Thyroid gland (tissue), 4 donors: ENCODE measurements at places on chromosomes 6 and 20. TPM values are rescaled to one million over a fixed set of nuclear protein-coding genes. Genes with fewer than 3 reads are reported as not detected.
A peak's percentile ranks its signal among the peaks of the same experiment; 100 is the strongest.

- DNase-seq, result no peak
These were observed 1.9 kb downstream of the PNLDC1 start for GRCh38 chr6:159801935-159802334.

Gene SOX4
- 20.7 TPM for total RNA-seq

GRCh38 chr6:145963216-145964068 lies 716 bp downstream of the SHPRH start:
- DNase-seq, result peak; percentile 61

Gene HLA-DQB1
- 2.7 TPM for total RNA-seq

- peak; percentile 92 for DNase-seq
These were observed 34.5 kb downstream of the HLA-A start for GRCh38 chr6:29976588-29977424.

Gene TCP11
- 2.8 TPM for total RNA-seq

DNA sequence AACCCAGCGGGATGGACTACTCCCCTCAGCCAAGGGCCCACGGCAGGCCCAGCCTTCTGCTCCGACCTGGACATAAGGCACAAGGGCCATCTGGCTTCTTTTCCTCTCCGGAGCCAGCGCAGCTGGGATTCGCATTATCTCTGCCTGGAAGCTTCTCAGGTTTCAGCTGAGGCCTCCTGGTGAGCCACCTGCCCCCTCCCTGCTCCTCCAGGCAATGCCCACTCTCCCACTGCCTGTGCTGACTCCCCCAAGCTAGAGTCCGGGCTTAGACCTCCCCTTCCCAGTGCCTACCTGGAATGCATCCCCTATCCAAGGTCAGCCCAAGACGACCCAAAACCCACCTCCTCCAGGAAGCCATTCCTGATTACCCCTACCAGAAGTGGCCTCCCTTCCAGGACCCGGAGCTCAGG lies 60.7 kb downstream of the EZR start:
- no peak for DNase-seq

Gene NKAIN2
- 1.0 TPM for total RNA-seq

Gene MYBL2
- total RNA-seq, result 0.46 TPM

DNA sequence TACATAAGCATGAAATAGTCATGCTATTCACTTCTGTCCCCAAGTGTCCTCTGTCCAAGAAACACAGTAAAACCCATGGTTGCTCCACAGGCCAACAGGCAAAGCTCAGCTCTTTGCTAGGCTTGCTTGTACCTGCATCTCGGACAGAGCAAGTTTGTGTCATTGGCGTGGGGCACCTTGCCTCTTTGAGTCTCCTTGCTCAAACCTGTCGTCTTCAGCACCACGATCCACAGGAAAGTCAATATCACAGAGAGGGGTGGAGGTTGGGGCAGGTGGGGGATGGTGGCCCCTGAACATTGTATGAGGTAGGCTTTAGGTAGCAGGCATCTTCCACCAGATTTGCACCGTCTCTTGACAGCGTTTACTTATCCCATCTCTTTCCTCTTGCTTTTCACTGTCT lies 4.1 kb upstream of the TMEM14B start:
- no peak for DNase-seq

DNA sequence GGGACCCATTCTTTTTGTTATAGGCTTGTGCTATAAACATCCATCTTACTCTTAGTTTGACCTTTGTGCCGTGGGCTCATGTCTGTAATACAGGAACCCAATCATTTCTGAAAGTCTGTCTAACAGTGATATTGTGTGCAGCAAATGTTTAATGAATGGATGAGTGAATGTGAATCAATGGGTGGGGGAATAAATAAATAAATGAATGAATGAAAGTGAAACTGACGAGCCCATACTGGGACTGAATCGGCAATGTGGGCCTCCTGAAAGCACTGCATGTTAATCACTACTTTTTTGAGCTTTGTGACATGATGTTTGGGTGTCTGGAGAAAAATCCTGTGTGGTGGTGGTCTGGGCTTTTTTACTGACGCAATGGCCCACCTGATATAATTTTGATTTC lies 175.0 kb downstream of the GMPR start:
- no peak for DNase-seq

DNA sequence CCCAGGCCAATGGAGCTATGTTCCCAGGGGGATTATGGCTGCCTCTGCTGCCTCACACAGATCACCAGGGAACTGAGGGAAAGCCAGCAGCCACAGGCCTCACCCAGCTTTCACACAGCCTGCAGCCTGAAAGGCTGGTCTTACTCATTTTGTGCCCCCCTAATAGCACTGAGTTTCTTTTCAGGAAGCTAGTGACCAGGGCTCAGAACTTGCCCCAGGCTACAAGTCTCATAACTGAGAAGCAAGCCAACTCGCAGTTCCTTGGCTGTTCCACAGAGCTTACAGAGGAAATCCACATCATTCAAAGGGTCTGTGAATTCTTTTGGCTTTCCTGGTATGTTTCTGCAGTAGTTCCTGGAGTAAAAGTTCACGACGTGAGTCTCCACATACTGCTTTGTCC lies 524.8 kb upstream of the GJE1 start:
- no peak for DNase-seq

DNA sequence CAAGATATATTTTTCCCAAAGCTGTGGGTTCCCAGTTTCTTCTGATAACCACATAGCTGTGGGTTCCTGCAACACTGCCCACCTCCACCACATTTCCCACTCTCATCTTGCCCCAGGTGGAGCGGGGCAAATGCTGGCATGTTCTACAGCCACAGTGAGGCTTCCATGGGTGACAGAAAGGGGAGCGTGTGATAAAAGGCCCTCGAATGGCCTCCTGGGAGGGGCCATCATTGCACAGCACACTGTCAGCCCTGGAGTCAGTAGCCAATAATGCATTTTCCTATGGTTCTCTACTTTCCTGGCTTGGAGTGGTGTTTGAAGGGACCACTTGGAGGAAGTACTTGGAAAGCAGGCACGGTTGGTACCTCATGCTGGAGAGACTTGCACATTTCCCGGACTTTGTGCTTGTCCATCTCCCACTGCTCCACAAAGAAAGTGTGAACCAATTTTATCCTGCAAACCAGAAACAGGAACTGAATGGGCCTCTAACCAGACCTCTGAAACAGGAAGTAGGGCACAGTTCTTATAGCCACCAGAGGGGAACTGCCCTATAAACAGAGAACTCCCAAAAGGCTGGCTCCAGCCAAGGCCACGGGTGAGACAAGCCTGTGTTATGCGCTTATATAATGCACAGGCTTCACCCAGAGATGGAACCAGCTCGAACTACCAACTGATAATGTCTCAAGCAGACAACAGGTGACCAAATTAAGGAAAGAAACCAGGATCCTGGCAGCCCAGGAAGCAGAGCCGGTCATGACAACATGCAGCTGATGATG lies 8.6 kb downstream of the MAP3K5 start:
- DNase-seq, result no peak

GRCh38 chr6:43461936-43462335 lies 6.6 kb upstream of the DLK2 start:
- no peak for DNase-seq

GRCh38 chr6:167214206-167214605 lies 56.4 kb upstream of the GPR31 start:
- no peak for DNase-seq

Gene LRRC73
- 1.6 TPM for total RNA-seq

- DNase-seq, result no peak
These were observed 5.6 kb upstream of the TFB1M start for GRCh38 chr6:155319902-155320301.

DNA sequence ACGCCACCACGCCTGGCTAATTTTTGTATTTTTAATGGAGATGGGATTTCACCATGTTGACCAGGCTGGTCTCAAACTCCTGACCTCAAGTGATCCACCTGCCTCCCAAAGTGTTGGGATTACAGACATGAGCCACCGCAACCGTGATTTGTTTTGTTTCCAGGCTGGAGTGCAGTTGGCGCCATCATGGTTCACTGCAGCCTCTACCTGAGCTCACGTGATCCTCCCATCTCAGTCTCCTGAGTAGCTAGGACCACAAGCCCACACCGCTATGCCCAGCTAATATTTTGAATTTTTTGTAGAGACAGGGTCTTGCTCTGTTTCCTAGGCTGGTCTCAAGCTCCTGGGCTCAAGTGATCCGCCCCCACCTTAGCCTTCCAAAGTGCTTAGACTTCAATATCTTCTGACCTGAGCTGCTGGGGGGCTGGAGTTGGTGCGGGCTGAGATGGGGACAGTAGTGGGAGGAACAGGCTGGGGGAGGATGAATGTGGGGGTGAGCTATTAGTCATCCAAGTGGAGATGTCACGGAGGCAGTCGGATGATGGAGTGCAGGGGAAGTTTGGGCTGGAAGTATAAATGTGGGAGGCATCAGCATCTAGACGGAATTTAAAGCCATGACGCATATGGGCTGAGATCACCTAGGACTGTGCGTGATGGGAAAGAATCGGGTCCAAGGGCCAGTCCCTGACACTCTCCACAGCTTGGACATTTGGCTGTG lies 23.1 kb upstream of the ZMYND8 start:
- DNase-seq, result no peak

DNA sequence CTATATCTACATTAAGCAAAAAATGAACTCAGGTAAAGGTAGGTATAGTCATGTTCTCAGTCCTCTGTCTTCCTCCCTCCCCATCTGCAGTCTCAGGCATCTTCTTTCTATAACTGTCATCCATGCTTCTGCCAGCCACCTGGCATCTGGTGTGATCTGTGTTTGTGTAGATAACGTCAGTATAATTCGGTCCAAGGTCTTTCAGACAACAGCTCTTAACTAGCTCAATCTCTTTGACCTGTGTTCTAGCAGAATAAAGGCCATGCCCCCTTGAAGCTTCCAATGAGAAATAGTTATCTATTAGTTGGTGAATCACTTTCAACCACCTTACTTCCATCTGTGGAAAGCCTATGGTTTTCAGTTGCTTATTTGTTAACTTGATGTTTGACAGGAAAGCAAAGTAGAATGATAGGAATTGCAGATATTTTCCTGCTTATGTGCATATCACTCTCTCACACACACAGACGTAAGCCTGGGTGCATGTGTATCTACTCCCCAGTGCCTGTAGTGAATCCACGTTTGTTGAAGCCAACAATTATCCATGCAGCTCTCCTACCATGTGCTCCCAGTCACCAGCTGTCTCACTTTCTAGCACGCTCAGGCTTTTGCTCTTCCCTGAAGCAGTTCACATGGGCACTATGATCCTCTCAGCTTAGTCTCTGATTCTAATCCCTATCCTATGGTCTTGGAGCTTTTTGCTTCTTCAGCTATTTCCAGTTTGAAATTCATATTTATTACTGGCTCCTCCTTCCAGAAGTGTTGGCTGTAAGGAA lies 433.7 kb upstream of the MANEA start:
- no peak for DNase-seq

Gene MCM3
- total RNA-seq, result 26.1 TPM

DNA sequence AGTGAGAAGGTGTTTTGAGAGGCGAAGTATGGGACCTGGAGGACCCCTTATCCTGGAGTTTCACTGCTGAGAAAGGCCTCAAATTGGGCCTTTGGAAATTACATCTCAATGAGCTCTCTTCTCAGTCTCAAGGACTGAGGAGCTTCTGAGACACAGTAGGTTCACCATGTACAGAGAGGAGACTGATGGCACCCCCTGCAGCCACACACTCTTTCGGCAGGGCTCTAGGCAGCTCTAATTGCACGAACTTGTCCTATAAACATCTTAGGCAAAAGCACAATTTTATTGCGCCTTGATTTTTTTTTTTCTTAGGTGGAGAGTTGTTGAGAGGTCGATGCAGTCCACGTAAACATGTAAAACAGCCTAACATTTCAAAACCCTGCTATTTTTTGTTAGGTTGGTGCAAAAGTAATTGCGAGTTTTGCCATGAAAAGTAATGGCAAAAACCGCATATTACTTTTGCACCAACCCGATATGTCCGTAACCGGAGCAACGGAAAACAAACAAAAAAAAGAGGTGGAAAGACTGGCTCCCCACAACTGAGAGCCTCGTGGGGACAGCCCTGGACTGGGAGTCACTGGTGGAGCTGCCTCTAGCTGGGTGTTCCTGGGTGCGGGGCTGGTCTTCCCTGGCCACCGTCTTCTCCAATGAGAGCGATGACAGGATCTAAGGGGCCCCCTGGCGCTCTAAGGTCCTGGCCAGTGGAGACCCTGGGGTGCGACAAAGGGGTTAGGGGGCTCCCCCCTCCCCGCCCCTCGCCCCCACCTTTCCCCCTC lies 84.0 kb upstream of the EYA2 start:
- no peak for DNase-seq

GRCh38 chr20:2545594-2545993 lies 9.2 kb downstream of the TMC2 start:
- no peak for DNase-seq

Gene SCAND1
- 88.4 TPM for total RNA-seq

DNA sequence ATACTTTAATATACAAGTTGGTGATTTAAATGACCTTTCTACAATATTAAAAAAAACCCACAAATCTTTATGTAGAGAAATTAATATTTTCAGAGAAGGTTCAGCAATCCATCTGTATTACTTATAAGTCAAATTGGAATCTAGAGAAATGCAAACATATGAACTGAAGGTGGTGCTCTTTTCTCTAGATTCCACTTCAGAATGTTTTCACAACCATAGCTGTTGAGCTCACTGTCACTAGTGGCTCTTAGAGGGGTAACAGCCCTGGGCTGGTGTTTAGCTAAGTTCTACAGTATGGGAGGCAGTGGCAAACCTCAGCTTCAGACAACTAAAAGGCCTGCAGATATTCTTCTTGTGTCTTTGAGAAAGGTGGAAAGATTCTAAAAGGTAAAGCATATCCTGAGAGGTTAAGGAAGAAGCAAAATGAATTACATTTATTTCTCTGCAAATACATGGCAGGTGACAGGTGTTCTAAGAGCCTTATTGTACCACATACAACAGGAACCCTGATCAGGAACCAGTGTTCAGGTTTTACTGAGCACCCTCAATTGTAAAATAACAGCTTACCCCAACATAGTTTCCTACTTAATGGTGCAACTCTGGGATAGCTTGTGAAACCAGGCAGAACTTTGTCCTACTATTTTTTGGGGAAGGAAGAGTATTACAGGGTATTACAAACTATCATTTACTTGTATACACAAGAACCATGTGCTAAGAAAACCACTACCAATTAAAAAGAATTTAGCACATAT lies 56.6 kb upstream of the SAMHD1 start:
- peak; percentile 33 for DNase-seq

Gene DNAH8
- total RNA-seq, result 0.11 TPM

DNA sequence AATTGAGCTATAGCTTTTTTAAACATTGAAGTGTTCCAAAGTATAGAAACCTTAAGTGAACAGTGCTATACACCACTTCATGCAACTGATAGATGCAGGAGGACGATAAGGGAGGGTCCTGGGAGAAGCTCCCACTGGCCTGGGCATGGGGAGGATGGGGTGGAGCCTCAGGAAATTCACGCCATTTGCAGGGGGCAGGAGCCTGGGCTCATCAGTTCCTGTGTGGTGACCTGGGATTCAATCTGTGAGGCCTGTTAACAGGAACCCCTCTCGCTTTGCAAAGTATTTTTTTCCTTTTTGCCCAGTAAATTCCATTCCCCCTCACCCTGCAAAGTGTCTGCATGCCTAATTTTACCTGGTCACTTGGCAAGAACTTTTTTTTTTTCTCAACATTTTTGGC lies 11.0 kb upstream of the ASCC3 start:
- DNase-seq, result no peak

GRCh38 chr6:108596956-108597355 lies 36.2 kb downstream of the FOXO3 start:
- no peak for DNase-seq

GRCh38 chr20:58169450-58169849 lies 59.0 kb downstream of the ANKRD60 start:
- DNase-seq, result no peak

GRCh38 chr20:873875-874607 lies 40.5 kb downstream of the FAM110A start:
- DNase-seq, result no peak

- no peak for DNase-seq
These were observed 43.0 kb downstream of the HDDC2 start for GRCh38 chr6:125258651-125259353.

- DNase-seq, result peak; percentile 6
These were observed 136.4 kb downstream of the MTFR2 start for GRCh38 chr6:136113736-136114173.
